Stimulated activated CD4-positive, alpha-beta T cell treated with anti-CD3 and anti-CD28 coated beads, Interleukin-1b, Interleukin-23, amount 100 ng/mL, for 1 hour (primary cell): ENCODE measurements at places on chromosomes 6 and 20.

DNA sequence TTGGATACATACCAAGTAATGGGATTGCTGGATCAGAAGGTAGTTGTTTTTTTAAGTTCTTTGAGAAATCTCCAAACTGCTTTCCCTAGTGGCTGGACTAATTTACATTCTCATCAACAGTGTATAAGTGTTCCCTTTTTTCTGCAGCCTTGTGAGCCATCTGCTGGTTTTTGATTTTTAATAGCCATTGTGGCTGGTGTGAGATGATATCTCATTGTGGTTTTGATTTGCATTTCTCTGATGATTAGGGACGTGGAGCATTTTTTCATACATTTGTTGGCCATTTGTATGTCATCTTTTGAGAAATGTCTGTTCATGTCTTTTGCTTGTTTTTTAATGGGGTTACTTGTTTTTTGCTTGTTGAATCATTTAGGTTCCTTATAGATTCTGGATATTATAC, 34.8 kb downstream of the TOP1 start:
- no peak for DNase-seq

DNA sequence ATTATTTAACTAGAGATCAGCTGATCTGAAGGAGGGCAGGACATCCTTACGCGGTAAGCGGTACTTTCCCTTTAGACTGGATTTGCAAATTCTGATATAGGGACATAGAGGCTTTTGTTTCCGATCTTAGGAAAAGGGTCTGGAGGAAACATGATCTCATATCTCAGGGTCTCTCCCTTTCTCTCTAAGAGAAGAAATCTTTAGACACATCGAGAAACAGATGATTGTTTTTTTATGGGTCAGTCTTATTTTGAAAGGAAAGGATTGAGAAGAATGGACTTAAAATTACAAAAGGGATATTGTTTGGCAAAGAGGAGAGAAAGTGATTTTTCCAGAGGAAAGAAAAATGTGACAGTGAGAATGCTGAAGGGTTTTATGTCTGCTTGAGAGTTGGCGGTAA, 83.9 kb upstream of the OGFRL1 start:
- DNase-seq, result no peak

DNA sequence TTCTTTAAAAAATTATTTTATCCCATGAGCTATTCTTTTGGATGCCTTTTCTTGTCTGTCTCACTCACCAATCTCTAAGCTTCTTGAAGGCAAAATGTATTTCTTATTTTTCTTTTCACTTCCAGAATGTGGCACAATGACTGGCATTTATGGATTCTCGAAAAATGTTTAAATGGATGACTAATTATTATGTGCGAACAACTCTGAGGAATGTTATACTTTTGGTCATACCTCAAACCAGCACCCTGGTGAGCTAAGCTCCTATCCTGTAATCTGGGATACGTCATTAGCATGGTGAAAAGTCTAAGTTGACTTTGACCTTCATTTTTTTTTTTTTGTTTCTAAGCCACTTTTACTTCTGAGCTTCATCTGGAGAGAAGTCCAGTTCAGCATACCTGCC, 214.0 kb upstream of the CEP162 start:
- DNase-seq, result no peak

- no peak for DNase-seq
Observed at GRCh38 chr6:157961153-157961831, 20.4 kb upstream of the SYNJ2 start.

- no peak for DNase-seq
Observed at GRCh38 chr20:53208110-53208832, 236.1 kb downstream of the TSHZ2 start.

GRCh38 chr6:23243854-23244253, 674.5 kb downstream of the HDGFL1 start:
- DNase-seq, result no peak

DNA sequence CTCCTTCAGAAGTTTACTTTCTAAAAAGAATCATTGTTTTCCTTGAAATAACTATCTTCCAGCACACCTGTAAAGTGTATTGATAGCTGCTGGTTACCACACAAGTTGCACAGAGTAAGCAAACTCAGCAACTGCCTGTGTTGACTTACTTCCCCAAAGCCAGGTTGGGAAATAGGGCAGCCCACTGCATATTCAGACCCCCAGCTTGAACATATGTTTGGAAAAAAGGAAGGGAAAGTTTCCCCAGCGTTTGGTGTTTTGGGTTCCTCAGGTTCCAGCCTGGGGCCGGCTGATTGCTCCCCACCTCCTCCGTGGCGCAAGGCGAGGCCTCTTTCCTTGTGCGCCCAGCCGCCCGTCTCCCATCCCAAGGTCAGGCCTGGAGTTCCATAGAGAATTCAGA, 70.1 kb upstream of the QKI start:
- DNase-seq, result no peak

DNA sequence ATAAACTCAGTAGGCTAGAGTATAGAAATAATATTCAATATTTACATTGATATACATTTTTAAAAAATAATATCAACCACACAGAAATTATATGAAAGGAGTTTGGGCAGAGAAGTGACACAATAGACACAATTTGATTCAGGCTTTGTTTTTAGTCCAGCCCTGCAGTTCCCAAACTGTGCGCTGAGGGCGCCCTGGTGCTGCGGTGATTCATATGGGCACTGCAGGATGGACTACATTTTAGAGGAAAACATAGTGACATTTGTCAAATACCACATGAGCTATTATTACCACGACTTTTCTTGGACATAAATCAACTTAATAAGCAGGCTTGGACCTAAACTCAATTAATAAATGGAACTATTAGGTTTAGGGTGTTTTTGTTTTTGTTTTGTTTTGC, 364.3 kb upstream of the ID4 start:
- DNase-seq, result no peak

DNA sequence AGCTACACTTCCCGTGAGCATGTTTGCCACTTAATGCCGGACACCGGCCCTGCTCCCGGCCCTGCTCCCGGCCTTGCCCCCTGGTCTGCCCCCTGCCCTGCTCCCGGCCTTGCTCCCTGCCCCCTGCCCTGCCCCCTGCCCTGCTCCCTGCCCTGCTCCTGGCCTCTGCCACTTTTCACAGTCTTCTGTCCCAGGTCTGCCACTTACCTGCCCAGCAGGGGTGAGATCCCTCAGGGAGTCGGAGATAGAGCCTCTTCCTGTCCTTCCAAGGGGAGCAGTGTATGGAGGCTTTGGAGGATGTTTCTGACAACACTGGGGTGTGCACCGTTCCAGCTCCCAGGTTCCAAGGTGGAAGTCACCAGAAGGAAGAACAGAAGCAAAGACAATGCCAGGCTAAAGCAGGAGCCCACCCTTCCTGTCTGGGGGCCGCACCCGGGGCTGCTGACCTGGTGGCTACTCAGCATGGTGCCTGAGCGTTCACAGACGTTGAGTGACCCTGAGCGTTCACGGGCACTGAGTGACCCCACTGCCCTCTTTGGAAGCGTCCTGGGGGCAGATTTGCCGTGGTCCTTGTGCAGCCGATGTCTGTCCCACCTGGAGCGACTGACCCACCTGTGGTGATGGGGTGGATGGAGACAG, 199.8 kb downstream of the DLL1 start:
- no peak for DNase-seq

GRCh38 chr6:96066376-96066775, 50.6 kb downstream of the FUT9 start:
- no peak for DNase-seq

DNA sequence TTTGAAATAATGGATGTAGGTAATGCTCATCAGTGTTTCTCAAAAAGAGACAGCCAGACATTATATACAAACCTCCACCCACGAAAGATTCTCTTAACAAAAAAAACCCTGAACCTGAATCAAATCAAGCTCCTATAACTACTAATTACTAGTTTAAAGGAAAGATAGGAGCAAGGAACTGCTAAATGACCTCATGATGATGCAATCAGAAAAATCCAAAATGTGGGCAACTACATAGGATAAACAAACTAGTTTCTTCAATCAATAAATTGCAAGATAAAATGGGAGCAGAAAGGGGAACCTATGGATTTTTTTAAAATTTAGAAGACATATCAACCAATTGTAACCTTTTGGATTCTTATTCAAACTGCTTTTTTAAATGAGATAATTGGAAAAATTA, 43.2 kb upstream of the TMEM30A start:
- no peak for DNase-seq

- DNase-seq, result no peak
Observed at GRCh38 chr20:1486566-1486965, 4.7 kb downstream of the SIRPB2 start.

- DNase-seq, result no peak
Observed at GRCh38 chr20:52294106-52294628, 102.6 kb upstream of the ZFP64 start.

- DNase-seq, result peak; percentile 65
Observed at GRCh38 chr20:35619196-35620095, 3.8 kb downstream of the SPAG4 start.

- no peak for DNase-seq
Observed at GRCh38 chr6:122610690-122611455, 668 bp downstream of the PKIB start.

DNA sequence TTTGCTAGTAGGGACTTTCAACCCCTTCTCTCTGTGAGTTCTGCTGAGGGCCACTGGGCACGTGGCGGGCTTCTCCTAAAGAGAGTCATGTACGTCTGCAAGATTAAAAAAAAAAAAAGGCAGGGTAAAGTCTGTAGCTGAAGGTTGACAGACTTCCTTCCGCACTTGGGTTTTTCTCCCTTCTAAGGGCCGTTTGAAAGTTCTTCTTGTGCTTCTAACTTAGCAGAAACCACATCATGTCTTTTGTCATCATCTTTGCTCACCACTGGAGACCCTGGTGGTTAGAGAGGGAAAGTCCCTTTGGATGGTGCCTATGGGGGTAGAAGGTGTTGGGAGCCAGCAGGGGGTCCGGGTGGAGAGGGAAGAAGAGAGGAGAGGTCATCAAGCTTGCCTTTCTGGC, 31.4 kb downstream of the PRDM1 start:
- DNase-seq, result no peak

DNA sequence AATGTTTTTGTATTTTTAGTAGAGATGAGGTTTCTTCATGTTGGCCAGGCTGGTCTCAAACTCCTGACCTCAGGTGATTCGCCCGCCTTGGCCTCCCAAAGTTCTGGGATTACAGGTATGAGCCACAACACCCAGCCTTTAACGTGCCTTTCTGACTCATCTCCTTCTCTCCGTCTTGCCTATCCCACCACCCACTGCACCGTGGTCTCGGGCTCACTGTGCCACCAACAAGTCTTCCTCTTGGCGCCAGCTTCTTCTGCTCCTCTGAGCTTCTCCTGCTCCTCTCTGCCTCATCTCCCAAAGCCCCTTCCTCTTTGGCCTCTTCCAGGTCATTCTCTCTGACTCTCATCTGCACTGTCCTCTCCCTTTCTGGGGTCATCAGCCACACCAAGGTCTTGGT, 41.0 kb downstream of the TMEM242 start:
- DNase-seq, result no peak

GRCh38 chr6:70241031-70241430, 61.9 kb downstream of the COL9A1 start:
- DNase-seq, result no peak

DNA sequence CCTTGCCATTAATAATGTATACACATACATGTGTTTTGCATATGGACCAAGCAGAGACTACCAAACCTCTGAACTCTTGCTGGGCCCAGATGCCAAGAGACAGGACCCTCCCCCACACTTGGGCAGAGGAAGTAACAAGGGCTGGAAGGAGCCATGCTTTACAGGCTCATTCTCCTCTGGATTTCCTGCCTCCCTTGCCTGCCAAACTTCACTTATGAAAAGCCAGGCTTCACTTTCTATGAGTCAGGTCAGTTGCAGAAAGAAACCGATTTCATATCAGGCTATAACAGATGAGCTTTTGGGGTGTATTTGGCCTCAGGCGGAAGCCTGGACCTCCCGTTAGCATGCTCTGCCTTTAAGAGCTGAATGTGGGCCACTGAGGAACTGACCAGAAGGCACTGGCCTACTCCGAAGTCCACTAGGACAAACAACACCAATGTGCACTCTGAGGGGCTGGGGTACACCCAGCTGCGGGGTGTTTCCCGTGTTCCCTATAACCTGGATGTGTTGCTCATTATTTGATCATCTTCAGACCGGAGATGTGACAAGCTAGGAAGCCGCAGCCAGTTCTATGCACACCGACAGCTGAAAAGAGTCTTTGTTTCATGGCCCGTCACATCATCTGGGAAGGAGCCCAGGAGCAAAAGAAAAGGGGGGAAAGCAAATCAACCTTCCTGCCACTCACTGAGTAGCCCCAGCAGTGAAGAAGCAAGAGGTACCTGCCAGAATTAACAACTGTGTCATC, 28.5 kb downstream of the HAO1 start:
- DNase-seq, result no peak

DNA sequence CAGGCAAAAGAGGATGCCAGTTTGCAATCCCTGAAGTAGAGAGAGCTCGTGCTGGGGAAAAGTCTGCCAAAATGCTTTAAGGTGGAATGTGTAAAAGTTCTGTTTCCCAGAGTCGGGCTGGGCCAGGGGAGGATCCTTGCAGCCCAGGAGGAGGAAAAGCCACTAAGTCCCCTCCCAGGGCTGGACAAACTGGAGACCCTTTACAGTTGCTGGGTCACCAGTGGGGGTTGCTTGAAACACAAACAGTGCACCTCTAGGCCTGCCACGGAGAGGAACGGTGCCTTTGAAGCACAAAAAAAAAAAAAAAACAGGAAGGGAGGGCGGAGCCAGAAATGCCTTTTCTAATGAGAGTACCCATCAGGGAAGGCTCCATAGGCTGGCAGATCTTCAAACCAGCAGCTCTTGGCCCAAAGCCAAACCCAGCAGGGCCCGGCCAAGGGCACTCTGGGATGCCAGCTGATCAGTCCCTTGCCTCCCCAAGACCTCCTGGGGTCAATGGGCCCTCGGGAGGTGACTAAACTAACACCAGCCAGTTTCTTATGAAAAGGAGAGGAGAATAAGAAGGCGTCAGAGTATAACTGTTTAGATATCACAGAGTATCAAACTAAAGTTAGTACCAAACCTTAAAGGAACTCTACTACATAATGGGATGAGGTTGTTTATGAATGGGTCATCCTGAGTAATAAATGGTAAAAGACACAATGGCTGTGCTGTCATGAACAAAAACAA, 23.7 kb downstream of the HLA-A start:
- DNase-seq, result no peak

- no peak for DNase-seq
Observed at GRCh38 chr6:6461138-6461537, 127.4 kb upstream of the LY86 start.

- no peak for DNase-seq
Observed at GRCh38 chr6:5151955-5152401, 66.8 kb downstream of the PPP1R3G start.

GRCh38 chr6:92469186-92469828, 950.1 kb downstream of the EPHA7 start:
- DNase-seq, result no peak

DNA sequence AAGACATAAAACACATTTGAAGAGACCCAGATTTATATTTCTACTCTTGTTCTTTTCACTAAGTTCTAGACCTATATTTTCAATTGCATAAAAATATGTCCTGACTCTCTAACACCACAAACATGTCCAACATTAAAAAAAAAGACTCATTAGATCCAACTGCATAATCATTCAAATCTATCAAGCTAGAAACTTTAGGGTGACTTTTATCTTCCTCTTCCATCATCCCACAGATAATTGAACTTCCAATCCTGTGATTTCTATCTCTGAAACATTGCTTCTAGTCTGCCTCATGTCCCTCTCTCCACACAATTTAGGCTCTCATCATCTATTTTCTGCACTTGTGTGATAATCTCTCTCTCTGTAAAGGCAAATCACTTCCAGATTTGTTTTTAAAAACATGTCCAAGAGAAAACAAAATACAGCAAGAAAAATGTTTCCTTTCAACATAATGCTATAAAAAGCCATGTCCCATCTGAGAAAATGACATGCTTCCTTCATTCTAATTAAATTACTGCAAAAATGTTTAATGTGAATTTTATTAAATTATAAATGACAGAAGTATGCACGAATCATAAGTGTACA, 615.9 kb downstream of the RNF144B start:
- DNase-seq, result no peak

- DNase-seq, result no peak
Observed at GRCh38 chr6:142537612-142538478, 236.0 kb downstream of the ADGRG6 start.
